NCI-H526 (cell line): ENCODE measurements at places on chromosomes 11 and 22.

- DNase-seq: no peak
Observed at GRCh38 chr11:123184531-123184930, 10.5 kb downstream of the CLMP start.

DNA sequence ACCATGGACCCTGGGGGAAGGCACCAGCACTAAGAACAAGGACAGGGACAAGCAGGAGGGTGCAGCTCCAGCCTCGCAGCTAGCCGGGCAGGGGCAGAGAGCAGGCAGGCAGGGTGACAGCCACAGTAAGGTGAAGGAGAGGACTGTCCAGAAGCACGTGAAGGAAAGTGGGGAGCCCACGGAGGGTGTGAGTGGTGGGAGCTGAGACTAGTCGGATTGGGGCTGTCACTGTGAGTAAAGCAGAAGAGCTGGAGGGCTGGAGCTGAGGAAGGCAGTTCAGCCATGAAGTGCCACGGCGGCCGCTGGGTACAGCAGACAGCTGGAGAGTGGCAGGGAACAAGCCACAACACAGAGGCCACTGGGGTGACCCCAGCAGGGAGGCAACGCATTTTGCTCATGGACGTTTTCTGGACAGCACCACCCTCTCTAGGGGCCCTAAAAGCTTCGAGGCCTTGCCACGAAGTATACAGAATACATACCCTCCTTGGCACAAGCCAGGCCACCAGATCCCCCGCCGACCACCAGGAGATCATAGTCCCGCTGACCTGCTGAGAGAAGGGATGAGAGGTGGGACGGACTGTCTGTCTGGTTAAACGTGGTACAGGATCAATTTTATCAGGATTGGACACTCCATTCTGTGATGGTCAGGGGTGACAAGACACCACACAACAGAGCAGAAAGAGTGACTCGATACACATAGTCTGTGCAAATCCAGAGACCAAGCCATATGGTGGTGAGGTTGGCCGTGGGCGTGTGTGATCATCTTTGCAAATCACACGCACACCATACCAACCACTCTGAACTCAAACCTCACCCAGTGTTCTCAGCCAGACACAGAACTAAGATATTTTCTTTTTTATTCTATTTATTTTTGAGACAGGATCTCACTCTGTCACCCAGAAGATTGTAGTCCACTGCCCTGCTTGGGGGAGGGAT is 10.8 kb upstream of the COMT start:
- DNase-seq: no peak

GRCh38 chr22:42837556-42837955 is 19.5 kb downstream of the ARFGAP3 start:
- DNase-seq: no peak

DNA sequence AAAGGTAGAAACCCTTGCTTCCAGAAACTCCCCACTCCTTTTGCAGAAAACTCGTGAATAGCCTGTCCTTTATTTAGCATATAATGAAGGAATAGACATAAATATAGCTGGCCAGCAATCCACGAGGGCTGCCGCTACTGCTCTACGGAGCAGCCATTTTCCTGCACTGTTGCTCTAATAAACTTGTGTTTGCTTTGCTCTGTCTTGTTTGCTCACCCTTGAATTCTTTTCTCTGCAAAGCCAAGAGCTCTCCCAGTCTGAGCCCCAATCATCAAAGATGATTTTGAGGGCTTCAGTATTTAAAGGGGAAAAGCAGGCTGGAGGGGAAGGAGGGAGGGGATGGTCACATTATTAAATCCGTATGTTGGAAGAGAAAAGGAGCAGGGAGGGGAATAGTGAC is 16.6 kb upstream of the CHKA start:
- no peak for DNase-seq

- no peak for DNase-seq
Observed at GRCh38 chr11:118851970-118852369, 31.7 kb upstream of the CXCR5 start.

DNA sequence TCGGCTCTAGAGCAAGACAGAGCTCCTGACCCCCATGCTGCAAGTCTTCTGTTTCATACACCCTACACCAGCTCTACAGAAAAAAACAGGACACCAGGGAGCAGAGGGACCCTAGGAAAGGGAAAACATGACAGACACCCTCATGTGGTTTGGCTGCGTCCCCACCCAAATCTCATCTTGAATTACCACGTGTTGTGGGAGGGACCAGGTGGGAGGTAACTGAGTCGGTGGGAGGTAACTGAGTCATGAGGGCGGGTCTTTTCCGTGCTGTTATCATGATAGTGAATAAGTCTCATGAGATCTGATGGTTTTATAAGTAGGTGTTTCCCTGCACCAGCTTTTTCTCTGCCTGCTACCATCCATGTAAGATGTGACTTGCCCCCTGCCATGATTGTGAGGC is 6.6 kb upstream of the C22orf39 start:
- DNase-seq: no peak

DNA sequence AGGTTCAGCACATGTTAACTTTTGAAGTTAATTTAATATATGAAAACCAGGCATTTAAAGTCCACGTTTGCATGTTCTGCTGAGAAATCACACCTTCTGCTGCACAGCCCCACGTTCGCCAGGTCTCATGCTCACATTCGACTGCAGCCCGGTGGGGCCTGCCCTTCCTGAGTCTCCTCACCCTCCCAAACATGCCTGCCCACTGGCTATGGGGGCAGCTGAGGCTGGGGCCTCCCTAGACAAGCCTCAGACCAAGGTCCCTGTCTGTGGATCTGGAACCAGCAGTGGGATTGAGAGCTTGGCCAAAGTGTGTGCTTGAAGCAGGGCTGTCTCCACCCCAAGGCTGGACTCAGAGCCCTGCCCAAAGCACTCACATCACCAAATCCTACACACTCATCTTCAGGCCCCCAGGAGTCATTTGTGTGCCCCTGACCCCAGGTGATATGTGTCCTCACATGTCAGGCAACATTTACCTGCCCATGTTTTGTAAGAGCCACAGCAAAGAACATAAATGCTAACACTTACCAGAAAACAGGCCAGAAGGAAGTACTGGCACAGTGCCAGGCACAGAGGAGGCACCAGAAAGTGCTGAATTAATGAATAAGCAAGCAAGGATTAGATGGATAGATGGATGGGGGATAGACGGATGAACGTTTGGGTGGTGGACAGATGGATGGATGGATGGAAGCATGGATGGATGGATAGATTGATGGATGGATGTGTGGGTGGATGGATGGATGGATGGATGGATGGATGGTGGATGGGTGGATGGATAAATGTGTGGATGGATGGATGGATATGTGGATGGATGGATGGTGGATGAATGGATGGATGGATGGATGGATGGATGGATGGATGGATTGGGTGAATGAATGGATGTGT is 9.4 kb upstream of the FADD start:
- DNase-seq: no peak

GRCh38 chr11:92222701-92223100 is 1.9 kb upstream of the FAT3 start:
- DNase-seq: peak; percentile 77

DNA sequence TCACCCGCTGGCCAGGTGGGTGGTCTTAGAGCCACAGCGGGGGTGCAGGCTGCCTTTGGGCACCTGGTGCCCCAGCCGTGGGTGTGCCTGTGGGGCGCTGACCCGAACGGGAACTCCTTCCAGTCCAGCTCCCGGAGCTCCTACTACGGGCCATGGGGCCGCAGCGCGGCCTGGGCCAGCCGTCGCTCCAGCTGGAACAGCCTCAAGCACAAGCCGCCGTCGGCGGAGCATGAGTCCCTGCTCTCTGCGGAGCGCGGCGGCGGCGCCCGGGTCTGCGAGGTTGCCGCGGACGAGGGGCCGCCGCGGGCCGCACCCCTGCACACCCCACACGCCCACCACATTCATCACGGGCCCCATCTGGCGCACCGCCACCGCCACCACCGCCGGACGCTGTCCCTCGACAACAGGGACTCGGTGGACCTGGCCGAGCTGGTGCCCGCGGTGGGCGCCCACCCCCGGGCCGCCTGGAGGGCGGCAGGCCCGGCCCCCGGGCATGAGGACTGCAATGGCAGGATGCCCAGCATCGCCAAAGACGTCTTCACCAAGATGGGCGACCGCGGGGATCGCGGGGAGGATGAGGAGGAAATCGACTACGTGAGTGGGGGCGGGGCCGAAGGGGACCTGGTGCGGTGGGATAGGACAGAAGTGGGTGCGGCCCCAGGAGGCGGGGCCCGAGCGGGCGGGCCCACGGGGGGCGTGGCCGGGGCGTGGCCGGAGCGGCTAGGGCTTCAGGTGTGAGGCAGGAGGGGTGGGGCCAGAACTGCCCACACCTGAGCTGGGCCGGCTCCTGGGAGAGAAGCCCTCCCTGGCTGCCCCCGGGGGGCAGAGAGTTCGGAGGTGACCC is 91.5 kb downstream of the CACNA1I start:
- peak; percentile 7 for DNase-seq

GRCh38 chr11:121671283-121672168 is 218.8 kb upstream of the SORL1-AS1 start:
- peak; percentile 77 for DNase-seq

- peak; percentile 20 for DNase-seq
Observed at GRCh38 chr22:25775531-25775930, 33.5 kb downstream of the MYO18B start.

DNA sequence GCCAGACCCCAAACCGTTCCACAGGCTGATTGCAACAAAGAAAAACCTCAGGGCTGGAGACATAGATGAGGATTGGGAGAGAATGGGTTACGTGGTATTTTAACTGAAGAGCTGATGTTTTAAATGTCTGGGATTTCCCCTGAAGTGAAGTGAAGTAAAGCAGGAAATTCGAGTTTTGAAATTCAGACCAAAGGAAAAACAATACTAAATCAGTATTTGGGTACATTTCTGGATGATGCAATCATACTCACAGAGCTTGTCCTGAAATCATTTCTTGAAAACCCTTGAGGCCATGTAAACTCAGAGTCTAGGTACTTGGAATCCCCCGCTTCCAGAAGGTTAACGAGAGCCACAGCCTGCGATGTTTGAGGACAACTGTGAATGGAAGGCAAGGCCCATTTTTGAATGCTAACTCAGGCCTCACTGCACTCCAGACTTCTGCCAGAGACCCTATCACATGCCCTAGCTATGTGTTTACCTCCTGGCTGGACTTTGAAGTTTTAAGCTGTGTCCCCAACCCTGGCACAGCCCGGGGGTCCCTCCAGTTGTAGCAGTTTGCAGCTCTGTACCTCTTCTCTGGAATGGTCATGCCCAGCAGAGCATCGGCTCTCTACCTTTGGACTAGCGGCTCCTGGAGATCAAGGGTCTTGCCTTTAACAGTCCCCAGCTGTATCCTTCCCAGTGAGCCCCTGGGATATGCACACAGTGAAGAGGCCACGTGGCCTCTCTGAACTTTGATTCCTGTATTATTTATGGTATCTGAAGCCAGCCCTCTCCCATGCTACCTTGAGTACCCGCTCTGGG is 5.4 kb upstream of the FTH1 start:
- peak; percentile 50 for DNase-seq

DNA sequence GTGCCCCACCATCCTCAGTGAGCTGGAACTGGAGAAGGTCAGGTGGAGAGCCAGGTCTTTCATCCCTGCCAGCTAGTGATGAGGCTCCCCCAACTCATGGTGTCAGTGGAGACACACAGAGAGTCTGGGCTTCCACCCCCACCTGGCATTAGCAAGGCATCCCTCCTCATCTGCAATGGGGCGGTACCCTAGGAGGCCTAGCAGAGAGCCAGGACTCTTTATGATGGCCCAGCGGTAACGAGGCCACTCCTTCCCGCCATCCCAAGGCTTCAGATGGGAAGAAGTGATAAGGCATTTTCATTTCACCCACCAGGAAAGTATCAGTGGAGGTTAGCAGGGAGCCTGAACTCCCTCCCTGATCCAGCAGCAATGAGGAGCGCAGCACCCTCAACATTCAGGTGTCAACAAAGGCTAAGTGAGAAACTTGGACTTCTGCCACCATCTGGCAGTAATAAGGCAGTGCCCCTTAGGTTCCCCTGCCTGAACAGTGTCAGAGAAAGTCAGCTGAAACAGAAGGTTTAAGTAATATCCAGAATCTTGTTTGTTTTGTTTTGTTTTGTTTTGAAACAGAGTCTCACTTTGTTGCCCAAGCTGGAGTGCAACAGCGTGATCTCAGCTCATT is 40.5 kb upstream of the FBLN1 start:
- DNase-seq: peak; percentile 4

- no peak for DNase-seq
Observed at GRCh38 chr11:133762538-133762937, 82.8 kb downstream of the SPATA19 start.

DNA sequence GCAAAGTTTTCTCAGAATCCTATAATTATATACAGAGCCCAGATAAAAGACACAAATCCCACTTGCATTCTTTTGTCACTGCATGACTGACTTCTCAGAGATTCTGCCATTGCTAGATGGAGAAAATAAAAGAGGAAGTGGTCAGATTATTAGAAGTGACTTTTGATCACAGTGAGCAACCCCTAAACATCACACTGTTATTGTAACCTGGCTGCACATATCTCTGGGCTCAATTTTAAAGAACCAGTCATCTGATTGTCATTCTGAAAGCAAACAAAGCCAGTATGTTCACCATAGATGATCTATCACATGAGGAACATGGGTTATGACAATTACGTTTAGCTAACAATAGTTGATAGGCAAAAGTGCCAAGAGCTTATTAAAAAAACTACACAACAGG is 47.8 kb downstream of the COPB1 start:
- DNase-seq: no peak

DNA sequence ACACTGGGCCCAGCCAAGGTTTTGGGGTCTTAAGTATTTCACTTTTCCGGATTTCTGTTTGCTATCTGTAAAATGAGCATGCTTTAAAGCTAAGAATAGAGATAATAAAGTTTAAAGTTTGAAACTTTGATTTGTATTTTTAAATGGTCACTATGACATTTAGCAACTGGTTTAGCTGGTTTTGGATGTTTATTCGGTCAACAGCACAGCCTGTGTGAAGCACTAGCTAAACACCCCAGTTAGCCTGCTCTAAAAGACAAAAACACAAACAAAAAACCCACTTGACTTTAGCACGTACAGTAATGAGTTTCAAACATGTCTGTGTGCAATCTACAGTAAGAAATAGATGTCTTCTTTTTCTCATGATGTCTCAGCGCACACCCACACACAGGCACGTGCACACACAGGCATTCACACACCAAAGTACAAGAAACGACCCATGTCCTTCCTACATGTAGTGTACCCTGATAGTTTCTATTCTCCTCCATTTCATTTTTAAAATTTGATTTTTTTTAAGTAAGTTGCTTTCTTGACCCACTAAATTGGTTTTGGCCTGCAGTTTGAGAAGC is 29.4 kb downstream of the SLC1A2 start:
- no peak for DNase-seq

DNA sequence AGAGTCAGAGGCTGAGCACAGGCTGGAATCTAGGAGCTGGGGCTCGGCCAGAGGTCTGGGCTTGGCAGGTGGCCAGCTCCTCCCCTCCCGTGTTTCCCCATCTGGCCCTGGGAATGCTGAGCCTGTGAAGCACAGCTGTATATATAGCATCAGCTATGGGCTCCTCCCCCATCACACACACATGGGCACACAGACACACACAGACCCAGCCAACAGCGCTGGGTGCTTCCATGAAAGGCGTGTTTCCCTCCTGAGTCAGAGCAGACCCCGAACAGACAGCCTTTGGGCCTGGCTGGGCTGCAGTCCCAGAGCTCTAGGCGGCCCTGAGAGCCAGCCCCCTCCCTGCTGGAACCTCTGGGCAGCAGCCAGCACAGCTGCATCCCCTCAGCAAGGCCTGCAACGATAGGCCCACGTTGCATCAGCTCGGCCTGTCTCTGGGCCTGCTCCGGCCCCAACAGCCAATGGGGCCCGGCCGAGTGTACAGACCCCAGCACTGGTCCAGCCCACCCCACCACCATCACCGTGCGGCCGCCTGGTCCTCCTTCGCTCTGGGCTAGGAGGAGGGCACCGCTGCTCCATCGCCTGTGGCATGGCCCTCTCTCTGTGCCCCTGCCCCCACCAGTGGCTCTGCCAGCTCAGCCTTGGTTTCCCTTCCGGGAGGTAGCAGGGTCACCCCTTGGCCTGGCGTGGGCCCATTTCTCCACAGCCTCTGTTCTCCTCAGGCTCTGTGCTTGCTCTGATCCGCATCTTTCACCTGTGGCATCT is 7.6 kb upstream of the SERPINH1 start:
- DNase-seq: no peak
